ENCODE measurements at places on chromosomes 16 and 17. TPM values are rescaled to one million over a fixed set of nuclear protein-coding genes. Genes with fewer than 3 reads are reported as not detected.

- DNase-seq, result no peak
Measured at GRCh38 chr16:7964167-7964566, 626.1 kb downstream of the TMEM114 start.

TAC4 gene
- total RNA-seq, result not detected

GRCh38 chr17:15154618-15155017, 110.5 kb downstream of the PMP22 start:
- DNase-seq, result no peak

- no peak for DNase-seq
Measured at GRCh38 chr17:77194179-77194578, 53.4 kb downstream of the SEC14L1 start.

DNA sequence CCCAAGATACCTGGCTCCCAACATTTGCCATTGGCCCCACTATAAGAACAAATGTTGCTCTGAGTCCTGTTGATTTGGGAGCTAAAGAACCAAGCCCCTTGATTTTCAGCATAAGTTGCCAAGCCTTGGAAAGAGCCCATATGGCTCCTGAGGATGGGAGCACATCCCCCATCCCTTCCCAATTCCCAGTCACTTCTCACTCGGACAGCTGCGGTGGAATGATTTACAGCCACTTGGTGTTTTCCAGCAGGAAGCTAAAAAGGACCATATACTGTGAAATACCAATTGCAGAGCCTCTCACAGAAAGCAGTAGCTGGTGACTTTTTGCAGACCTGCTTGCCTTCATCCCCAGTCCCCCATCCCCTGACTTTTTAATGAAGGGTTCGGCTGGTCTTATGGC, 524.6 kb downstream of the GRIN2A start:
- no peak for DNase-seq
